ENCODE measurements at places on chromosomes 2 and 18.

- no peak for DNase-seq
These were observed 123.6 kb downstream of the ZNF521 start for GRCh38 chr18:25228410-25228809.

- no peak for DNase-seq
These were observed 81.8 kb upstream of the RBMS1 start for GRCh38 chr2:160575368-160575767.

DNA sequence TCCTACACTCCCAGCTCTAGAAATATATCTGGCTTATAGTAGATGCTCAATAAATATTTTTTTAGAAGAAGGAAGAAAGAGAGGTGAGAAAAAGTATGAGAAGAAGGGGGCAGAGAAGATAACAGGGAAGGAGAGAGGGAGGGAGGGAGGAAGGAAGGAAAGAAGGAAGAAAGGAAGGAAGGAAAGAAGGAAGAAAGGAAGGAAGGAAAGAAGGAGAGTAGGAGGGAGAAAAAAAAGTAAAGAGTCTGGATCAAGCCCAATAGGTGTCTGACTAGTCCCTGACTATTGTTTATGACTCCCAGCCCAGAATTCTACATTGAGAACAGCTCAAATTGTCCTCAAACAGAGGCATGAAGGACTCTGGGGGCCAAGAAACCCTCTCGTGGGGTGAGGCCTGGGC is 83.9 kb downstream of the THNSL2 start:
- DNase-seq, result no peak

GRCh38 chr2:61775956-61776570 is 77.8 kb downstream of the FAM161A start:
- DNase-seq, result no peak

DNA sequence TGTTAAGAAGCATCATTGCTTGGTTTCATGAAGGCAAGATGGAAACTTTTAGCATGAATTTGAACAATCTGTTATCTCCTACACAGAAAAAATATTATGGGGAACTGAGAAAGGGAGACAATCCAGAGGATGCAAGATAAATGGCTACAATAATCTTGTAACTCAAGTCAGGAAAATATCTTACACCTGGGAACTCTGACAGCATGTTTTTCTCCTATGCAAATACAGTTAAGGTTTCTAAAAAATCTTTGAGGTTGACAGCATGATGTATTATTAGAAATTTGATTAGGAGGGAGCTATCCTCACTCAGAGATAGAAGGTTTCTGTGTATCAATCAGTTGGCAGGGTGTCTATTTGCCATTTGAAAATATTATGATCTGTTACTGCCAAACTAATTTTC is 75.6 kb downstream of the GPD2 start:
- no peak for DNase-seq
